ENCODE measurements at places on chromosomes 11 and 22. TPM values are rescaled to one million over a fixed set of nuclear protein-coding genes. Genes with fewer than 3 reads are reported as not detected.

PGGHG gene
- total RNA-seq = 28.4 TPM

KRTAP5-2 gene
- not detected for total RNA-seq

XBP1 gene
- total RNA-seq = 165 TPM

CST6 gene
- 0.17 TPM for total RNA-seq

ELFN2 gene
- total RNA-seq = under 0.01 TPM

CLCF1 gene
- total RNA-seq = 2.0 TPM

TTLL1 gene
- 9.9 TPM for total RNA-seq

DNA sequence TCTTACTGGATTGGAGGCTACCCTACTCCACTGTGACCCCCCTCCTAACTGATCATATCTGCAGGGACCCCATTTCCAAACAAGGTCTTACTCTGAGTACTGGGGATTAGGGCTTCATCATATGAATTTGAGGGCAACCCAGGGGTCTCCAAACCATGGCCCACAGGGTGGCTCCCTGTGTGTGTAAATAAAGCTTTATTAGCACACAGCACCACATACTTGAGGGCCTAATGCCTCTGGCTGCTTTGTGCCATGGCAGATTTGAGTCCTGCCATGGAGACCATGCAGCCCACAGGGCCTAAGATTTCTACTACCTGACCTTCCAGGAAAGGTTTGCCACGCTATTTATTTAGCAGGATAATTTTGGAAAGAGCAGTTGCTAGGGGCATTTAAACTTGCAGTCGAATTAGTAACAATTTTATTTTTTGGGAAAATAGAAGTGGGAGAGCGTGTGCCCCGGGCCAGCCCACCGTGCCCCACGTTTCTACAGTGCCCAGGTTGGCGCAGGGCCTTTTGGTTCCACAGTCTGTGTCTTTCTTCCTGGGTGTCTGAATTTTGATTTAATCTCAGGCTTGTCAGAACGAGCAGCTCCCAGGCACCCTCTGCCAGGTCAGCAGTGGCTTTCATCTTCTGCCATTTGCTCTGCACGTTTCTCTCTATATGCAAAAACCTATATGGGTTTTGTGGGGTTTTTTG lies 92.3 kb downstream of the KCNQ1 start:
- no peak for DNase-seq

- no peak for DNase-seq
Measured at GRCh38 chr11:63510360-63511047, 4.6 kb downstream of the LGALS12 start.

DNA sequence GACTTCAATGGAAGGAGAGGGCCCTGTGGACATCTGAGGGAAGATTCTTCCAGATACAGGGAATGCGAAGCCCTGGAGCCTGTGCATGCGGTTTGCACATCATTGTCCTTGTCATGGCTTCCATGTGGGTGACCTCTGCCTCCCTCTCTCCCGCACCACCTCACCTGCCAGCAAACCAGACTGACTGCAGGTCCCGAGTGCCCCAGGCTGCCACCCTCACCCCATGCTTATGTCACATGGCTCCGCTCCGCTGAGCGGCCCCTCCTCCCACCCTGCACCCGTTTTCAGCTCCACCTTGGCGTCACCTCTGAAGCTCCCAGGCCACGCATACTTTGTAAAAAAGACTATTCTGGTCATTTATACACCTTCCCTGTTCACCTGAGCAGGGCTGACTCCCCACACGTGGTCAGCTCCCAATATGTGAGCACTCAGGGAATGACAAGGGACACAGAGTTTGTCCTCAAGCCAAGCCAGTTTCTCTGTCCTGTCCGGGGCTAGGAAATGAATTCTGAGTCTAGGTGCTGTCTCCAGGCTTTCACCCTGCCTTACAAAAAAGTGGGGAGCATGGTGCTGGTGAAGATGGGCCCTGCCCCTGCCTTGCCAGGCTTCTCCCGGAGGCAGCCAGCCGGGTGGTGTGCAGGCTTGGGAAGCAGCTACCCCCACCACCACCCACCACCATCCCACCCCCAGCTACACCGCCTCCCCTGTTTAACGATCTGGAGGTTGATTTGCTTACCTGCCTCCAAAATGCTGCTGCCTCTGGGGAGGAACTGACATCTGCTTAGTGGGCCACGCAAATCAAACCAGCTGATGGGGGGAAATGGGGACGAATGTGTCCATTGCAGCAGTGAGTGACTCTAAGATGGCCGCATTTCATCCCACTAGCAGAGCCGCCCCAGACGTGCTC lies 32.7 kb downstream of the FAM83F start:
- no peak for DNase-seq

DNA sequence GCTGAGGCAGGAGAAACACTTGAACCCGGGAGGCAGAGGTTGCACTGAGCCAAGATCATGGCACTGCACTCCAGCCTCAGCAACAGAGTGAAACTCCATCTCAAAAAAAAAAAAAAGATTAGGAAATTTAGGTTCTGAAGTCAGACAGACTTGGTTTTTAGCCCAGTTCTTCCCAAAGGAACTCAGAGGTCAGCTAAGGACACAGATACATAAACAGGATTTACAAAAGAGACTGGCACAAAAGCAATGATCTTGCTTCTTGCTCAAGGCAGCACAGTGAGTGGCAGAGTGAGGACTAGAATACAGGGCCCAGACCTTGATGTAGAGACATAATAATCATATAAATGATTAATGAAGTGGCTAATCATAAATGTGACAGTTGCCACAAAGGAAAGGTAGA lies 25.4 kb upstream of the RRAS2 start:
- no peak for DNase-seq

GRCh38 chr22:49550766-49551362 lies 276.8 kb downstream of the BRD1 start:
- no peak for DNase-seq

DNA sequence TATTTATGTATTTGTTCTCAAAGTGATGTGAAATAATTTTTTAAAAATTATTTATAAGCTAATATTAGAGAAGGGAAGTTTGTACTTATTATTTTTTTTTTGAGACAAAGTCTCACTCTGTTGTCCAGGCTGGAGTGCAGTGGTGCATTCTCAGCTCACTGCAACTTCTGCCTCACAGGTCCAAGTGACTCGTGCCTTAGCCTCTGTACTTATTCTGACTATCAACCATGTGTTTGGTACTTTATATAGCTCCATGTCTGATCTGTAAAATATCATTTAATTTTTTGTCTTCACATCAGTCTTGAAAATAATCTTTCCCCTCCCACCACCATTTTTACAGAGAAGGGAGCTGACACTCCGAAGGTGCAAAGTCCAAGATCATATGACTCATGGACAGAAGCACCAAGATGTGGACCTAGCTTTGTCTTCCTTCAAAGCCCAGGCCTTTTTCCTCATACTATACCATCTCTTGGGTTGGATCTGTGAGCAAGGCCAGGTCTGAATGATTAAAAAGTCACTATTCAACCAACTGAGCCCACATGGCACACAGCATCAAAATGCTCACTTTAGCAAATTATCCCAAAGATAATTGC lies 32.4 kb upstream of the EED start:
- DNase-seq = no peak

DNA sequence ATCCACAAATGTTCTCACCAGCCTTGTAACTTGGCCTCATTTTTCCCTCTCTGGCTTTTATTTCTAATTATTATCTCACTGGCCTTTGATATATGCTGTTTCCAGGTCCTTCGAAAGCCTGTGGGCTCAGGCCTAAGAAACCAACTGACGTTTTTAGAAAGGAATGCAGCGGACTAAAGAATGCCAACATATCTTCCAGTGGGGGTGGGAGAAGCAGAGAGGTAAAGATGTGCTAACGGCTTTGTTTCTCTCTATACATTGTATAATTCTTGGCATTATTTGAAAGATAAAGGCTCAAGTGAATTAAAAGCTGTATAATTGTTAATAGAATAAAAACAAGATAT lies 28.2 kb downstream of the OR6Q1 start:
- peak; percentile 52 for DNase-seq

DNA sequence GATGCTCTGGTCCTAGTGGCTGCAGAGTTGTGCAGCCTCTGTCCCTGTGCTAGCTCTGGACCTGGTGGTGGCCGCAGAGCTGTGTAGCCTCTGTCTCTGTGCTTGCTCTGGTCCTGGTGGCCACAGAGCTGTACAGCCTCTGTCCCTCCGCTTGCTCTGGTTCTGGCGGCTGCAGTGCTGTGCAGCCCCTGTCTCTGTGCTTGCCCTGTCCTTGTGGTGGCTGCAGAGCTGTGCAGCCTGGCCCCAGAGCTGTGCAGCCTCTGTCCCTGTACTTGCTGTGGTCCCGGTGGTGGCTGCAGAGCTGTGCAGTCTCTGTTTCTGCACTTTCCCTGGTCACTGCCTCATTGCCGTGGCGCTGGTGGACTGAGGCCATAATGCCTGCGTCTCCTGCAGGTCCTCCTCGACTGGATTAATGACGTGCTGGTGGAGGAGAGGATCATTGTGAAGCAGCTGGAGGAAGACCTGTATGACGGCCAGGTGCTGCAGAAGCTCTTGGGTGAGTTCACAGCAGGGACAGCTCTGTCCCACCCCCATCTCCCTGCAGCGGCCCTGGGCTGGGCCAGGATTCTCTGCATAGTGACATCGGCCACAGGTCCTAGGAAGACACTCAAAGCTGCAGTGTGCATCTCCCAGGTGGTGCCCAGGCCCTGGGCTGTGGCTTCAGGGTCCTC lies 61.9 kb upstream of the PARVG start:
- no peak for DNase-seq

DNA sequence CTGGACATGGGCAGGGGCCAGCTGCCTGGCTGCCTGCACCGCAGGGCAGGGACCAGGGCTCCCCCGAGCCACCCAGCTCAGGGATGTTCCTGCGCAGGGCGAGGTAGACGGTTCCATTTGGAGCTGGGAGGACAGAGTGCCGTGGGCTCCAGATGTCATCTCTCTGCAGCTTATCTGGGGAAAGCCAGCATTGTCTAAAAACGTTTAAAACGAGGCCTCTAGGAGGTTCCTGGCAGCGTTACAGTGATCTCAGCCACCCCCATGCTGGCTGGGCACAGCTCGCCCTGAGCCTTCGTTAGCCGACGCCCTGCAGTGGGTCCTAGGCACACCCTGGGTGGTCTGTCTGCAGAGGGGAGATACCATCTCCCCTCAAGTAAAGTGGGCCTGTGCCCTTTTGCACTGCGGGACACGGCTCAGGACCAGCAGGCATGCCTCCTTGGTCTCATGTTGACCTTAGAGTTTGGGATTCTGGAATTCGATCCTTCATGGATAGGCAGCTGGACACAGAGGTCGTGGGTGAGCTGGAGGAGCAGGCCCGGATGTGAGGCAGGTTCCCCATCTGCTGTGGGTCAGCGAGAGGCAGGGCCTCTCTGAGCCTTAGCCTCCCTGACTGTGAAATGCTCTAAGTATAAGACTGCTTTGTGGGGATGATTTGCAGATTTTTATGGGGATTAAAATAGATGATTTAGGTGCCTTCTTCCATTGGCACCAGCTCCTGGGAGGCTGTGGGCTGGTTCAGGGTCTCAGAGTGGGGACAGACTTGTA lies 14.1 kb downstream of the SYNGR1 start:
- DNase-seq = no peak

DNA sequence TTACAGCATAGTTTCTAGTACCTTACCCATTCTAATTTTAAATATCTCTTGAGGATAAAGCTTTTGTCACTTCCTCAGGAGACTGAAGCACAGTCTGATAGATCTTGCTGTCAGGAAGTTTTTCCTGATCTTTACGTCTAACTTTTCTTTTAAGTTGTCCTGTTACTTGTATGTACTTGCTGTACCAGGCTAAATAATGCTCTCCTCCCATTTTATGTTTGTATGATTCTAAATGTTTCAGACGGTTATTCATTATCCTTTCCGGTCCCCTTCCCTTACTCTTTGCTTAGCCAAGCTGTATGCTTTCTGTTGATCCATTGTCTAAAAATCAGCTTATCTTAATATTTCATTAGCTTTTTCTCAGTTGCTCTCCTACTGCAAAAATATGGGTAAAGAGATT lies 6.0 kb downstream of the ARHGEF12 start:
- DNase-seq = peak; percentile 35

DNA sequence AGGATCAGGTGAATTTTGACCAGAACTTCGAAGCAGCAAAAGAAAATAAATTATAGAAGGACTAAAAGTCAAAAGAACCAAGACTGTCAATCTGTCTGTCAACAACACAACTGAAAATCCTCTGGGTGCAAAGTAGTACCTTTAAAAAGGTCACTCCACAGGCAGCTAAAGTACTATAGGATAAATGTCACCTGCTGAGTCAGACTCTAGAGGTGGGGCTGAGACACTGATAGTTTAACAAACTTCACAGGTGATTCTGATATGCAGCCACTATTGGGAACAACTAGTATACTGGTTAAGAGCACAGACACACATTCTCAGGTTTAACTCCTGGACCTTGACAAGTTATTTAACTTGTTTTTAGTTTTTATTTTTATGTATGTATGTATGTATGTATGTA lies 107.3 kb downstream of the FCHSD2 start:
- DNase-seq = no peak

DNA sequence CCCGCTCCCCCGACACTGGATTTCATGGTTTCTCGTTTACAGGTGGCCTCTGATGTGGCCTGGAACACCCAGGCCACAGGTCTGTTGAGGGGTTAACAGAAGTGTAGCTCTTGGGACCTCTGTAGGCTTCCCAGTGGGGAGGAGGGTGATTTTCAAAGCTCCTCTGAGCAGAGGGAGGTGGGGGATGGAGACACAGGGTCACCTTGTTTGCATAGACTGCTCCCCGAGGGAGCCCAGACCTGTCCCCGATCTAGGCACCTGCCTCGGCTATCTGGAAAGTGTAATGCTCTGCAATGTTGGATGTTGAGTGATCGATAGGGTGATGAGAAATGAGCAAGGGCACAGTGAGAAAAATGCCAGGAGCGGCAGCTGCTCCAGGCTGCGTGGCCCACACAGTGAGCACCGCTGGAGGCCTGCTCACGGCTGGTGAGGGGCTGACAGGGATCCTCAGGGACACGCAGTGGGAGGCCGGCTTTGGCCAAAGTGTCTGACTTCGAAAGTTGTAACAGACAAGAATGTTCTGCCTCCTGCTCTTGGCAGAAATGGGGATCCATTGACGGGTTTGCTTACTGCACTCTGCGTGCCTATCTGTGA lies 594.1 kb downstream of the BRD1 start:
- no peak for DNase-seq

DNA sequence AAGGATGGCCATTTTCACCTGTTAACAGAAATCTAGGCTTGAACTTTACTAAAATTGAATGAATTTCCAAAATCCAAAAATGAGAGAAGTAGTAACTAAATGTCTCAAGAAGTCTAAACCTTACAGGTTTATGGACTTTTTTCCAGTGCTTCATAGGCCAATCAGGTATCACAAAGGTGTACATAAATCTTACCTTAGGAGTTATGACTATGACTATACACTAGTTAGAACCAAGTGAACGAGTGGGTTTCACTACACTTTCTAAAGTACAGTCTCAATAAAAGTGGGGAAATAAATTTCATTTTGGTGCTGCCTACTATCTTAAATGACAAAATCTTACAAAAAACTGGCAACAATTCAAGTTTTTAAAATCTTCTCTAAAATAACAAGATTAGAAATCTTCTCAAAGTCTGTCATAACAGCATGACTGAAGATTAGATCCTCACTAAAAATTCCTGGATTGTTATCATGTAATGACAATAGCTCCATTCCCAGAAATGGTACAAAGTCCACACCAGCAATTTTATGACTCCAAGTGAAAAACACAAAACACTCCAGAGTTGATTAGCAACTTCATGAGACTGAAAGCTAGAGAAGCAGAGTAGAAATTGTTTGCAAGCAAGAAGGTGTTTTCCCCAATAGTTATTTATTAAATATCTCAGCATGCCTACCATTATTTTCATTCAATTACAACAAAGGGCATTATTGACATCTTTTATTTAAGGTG lies 20.9 kb downstream of the SOX6 start:
- DNase-seq = no peak

Measured in dermis blood vessel endothelial cell (primary cell).